Stomach (tissue), 19 donors: ENCODE measurements at places on chromosomes 11 and 22. TPM values are rescaled to one million over a fixed set of nuclear protein-coding genes. Genes with fewer than 3 reads are reported as not detected.

The NNMT gene
- 451 TPM for polyA plus RNA-seq

The KIRREL3 gene
- not detected for polyA plus RNA-seq

DNA sequence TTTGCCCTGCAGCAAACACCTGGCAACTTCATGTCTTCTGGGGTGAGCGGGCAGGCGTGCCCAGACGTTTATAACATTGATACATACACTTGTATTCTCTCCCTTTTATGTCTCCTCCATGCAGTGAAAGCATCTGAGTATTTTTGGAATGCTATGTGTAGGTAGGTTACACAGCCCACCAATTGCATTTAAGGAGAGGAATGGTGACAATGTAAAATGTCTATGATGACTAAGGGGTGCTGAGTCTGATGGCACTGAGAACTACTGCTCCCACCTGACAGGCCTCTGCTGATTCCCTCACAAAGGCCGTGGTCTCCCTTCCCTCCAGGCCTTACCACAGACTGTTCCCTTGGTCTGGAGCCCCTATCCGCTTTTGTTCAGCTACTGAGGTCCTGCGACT lies 22.9 kb upstream of the RASL10A start:
- DNase-seq: no peak

DNA sequence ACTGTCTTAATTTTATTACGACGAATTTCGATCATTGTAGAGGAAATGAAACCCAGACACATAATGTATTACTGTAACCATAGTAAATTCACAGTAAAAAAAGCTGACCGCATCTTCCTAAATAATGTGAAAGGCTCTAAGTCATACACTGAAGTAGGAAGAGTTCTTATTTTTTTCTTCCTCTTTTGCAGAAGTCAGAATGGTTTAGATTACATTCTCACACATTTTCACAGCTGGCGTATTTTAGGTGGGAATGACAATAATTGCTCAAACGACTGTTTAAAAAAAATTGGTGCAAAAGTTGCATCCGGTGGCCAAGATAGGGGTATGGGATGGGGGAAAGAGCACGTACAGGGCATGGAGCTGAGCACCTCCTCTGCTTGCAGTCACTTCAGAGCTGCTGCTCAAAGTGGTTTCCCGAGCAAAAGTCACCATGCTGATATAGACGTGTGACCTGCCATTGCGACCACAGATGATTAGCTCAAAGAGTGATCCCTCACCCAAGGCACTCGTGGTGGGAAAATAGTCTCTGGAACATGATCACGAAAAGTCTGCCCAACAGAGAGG lies 35.3 kb downstream of the MMP13 start:
- no peak for DNase-seq

GRCh38 chr11:2564588-2565425 lies 120.0 kb downstream of the KCNQ1 start:
- DNase-seq: no peak
